Stimulated activated naive CD8-positive, alpha-beta T cell treated with anti-CD3 and anti-CD28 coated beads, Interleukin-15, Interleukin-2, amounts not matched to agents 100 U/mL and 50 U/mL, for 24 hours (primary cell): ENCODE measurements at places on chromosomes 16 and 17.

DNA sequence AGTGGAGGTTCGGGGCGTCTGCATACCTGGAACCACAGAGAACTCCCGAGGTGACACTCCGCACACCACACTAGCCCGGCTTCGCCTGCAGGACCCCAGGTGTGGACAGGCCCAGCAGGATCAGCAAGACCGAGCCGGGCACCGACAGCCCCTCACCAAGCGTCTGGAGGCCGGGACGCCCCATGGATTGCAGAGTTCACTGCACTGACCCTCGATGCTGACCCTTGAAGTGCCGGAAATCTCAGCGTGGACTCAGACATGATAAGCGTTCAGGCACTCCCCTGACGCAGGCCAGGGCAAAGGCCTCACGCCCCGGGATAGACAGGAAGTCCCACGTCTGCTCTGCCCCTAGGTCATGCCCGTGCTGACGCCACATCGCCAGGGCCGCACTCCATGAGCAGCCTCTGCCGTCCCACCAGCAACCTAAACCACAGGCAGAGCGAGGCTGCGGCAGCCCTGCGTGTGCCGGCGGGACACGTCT lies 26.0 kb downstream of the ACSF3 start:
- DNase-seq, result no peak

- no peak for DNase-seq
Observed at GRCh38 chr16:85335584-85336491, 223.6 kb upstream of the CIBAR2 start.

GRCh38 chr16:82280867-82281266 lies 110.8 kb upstream of the MPHOSPH6 start:
- no peak for DNase-seq

GRCh38 chr17:68662037-68662432 lies 60.9 kb upstream of the FAM20A start:
- no peak for DNase-seq

- no peak for DNase-seq
Observed at GRCh38 chr17:42598905-42599304, 10.3 kb downstream of the RETREG3 start.

DNA sequence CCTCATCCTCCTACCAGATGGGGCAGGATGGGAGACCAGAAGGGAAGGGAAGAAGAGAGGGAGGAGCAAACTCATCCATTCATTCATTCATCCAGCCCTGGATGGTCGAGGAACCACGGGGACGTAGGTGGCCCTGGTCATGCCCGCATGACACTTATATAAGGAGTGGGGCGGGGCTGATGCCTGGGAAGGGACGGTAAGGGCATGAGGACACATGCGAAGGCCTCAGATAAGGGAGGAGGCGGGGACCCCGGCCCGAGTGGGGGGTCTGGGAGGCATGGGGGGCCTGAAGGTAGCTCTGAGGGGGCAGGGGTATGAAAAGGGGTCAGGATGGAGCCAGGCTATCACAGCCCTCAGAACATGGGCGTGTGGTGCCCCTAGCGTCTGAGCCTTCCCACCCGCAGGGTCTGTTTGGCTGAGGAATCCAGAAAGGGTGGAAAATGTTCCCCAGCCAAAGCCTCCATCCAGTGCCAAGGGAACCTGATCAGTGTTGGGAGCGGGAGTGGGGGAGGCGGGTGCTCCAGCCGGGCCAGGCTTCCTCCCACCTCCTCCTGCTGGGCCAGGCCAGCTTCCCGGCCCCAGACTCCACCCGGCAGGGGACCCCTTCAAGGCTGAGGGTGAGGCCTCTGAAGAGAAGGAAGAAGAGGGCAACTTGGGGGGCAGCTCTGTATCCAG lies 17.6 kb upstream of the CD79B start:
- no peak for DNase-seq

- DNase-seq, result no peak
Observed at GRCh38 chr17:65071861-65072260, 15.3 kb upstream of the GNA13 start.

- no peak for DNase-seq
Observed at GRCh38 chr16:73049091-73049490, 1.2 kb upstream of the ZFHX3 start.

DNA sequence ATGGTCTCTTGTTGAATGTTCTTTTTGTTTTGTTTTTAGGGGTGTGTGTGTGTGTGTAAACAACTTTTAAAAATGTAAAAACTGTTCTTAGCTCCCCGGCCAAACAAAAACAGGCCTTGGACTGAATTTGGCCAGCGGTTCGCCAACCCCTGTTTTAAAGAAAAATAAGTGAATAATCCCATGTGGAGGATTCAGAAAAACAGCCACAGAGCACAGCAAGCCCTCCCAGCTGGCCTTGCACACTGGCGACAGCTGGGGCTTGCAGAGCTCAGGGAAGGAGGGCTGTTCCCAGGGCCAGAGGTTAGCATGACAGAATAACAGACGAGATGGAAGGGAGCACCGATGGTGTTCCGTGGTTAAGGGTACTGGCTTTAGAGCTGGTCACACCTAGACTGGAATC lies 39.0 kb downstream of the EMP2 start:
- DNase-seq, result no peak

DNA sequence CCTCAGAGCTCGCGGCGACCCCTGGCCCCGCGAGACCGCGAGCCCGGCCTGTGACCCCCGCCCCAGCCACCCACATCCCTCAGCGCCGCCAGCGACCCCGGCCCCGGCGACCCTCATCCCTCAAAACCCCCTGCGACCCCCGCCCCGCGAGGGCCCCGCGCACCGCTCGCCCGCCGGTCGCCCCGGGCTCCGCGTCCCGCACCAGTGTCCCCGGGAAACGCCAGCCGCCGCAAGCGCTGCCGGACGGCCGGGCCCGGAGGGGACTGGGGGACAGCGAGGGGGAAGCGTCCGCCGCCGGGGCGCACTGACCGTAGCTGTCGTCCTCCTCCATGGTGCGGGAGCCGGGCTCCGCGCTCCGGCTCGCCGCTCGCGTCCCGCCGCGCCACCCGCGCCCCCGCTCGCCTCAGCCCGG lies at the start of gene CYTH1:
Gene CYTH1, minus strand, starts transcription at position 381 of the 412 bp plus-strand sequence. Its CDS starts 50 bp downstream, at position 331.
- no peak for DNase-seq

- DNase-seq, result no peak
Observed at GRCh38 chr17:19991252-19991885, 13.7 kb upstream of the AKAP10 start.

- DNase-seq, result no peak
Observed at GRCh38 chr17:42514279-42514678, 21.8 kb upstream of the NAGLU start.

DNA sequence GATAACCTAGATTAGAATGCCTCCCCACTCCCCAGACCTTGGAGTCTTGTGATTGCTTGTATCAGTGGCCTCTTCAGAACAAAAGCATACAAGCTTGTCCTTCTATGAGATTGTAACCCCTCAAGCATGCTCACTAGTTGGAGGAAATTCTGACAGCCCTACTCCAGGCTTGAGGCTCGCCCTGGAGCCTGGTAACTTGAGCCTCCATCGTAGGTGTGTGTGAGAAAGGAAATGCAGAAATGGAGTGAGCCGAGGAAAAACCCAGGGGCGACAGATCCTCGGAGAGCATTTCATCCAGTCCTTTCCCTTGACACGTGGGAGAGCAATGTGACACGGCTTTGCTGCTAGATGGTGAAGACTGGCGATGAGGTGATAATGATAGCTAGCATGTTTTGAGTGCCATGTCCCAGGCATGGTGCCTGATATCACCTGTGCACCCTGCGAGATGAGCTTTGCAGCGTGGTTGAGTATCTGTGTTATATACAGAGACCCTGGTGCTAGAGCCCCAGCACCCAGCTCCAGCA lies 31.2 kb downstream of the GNAO1 start:
- no peak for DNase-seq

DNA sequence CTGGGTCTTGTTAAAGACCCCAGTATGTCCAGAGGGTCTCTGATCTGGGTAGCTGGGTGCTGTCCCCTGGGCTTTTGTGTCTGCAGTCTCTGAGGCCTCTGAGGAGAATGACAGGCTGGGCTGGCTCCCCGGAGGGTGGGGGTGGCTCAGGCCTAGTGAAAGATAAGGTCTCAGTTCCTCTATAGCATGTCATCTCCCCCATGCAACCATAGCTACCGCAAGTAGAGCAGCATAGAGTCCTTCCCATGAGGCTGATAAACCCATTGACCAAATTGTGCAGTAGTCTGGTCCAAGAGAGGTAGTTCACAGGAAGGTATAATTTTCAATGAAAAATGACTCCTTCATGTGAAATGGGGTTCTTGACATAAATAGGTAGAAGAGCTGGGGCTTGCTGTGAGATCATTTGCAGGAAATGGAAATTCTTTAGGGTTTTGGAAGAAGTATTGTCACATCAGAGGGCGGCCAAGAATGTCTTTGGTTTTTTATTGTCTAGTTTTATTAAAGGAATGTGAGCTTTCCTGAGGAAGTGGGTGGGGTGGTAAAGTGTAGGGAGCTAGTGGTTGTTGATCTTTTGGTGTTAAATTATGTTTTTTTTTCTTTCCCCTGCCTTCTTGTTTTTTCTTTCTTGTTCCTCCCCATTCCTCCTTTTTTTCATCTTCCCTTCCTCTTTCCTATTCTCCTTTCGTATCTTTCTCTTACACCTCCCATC lies 21.0 kb downstream of the SLC7A6OS start:
- DNase-seq, result peak; percentile 77

- DNase-seq, result no peak
Observed at GRCh38 chr16:84406006-84406963, 37.9 kb downstream of the ATP2C2 start.

- DNase-seq, result no peak
Observed at GRCh38 chr17:82600731-82601446, 47.4 kb downstream of the WDR45B start.

DNA sequence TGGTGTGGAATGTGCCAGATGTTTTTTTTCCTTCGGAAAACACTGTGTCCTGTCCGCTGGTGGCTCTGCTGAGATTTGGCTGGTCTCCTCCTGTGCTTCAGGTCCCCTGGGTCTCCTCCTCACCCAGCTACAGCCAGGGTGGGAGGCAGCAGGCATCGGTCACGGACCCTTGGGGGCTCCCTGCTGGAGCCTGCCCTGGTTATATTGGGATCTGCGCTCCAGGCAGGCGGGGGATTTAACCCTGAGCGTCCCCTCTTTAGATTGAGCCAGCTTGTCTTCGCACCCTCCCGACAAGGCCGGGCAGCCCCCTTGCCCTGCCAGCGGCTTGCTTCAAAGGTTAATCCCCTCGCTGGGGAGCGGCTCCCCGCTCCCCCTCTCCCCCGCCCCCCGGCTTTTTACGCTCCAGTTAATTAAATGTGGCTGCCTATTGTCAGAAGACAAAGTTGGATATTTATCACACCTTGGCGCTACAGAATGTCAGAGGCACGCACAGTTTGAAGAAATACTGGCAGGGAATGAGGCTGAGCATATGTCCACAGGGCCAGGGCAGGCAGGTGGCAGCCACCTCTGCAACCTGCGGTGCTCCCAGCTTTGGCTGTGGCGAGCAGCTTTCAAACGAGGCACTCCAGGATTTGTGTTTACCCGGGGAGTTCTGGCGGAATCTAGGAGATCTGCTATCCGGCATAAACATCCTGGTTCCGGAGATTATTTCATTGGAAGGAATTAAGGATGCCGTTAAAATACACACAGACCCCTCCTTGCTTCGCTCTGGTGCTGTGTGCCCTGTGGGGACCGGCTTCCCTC lies 38.2 kb upstream of the GSE1 start:
- DNase-seq, result no peak

DNA sequence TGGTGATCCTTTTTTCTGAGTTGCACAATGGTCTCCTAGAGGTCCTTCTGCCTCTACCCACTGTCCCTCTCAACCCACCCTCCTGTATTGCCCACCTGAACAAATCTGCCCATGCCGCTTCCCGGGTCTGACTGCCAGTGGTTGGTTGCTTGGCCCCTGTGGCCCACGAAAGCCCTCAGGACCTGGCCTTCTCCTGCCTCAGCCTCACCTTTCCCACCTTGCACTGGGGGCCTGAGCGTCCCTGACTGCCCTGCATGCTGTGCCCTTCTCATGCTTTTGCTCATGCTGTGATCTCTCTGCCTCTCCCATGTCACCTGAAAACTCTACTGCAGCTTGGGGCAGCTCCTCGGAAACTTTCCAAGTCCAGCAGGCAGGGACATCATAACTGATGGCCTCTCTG lies 13.8 kb upstream of the KDM6B start:
- no peak for DNase-seq

DNA sequence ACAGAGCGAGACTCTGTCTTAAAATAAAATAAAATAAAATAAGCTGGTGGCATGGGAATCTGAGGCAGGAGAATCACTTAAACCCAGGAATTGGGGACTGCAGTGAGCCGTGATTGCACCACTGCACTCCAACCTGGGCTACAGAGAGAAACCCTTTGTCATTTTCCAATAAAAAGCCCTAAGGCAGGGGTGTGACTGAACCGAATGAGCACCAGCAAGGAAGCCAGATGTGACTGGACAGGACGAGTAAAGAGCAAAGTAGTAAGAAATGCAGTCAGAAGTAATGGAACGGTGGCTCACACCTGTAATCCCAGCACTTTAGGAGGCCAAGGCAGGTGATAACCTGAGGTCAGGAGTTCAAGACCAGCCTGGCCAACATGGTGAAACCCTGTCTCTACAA lies 3.8 kb upstream of the RPL23 start:
- no peak for DNase-seq

- no peak for DNase-seq
Observed at GRCh38 chr16:17983847-17984639, 352.5 kb downstream of the NPIPA8 start.

DNA sequence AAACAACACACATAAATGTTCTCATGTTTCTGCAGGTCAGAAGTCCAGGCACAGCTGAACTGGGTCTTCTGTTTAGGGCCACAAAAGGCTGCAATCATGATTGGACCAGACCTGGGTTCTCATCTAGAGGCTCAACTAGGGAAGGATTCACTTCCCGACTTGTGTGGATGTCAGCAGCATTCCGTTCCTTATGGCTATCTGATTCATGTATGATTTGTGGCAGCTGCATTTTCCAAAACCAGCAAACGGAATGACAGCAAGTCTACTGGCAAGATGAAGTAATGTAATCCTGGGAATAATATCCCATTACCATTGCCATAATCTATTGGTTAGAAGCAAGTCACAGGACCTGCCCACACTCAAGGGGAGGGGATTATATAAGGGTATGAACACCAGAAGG lies 22.1 kb downstream of the CEP112 start:
- no peak for DNase-seq

DNA sequence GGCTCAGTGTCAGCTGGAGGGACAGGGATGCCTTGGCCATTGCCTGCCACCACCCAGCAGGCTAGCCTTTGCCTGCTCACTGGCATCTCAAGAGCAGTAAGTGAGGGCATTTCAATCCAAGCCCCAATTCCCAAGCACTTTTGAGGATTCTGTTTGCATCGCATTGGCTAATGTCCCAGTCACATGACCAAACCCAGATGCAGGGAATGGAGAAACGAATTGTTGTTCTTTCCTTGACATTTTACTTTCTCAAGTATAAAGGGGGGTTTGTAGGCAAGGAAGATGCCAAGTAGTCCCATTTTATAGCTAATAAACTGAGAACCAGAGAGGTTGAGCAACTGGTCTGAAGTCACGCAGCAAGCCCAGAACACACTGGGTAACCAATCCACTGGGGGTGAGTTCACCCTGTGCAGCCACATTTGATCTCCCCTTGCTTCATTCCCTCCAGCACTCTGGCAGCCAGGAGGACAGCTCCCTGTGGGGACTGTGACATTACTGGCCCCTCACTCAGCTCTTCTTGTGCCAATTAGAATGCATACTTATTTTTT lies 193.8 kb upstream of the CACNG3 start:
- DNase-seq, result no peak

- DNase-seq, result no peak
Observed at GRCh38 chr16:1097156-1097555, 1.1 kb upstream of the C1QTNF8 start.

GRCh38 chr17:39604911-39605491 lies 2.7 kb downstream of the NEUROD2 start:
- DNase-seq, result no peak
